ENCODE measurements at places on chromosomes 1 and 21.

GRCh38 chr1:201584471-201585092, 45.7 kb downstream of the NAV1 start:
- no peak for DNase-seq

DNA sequence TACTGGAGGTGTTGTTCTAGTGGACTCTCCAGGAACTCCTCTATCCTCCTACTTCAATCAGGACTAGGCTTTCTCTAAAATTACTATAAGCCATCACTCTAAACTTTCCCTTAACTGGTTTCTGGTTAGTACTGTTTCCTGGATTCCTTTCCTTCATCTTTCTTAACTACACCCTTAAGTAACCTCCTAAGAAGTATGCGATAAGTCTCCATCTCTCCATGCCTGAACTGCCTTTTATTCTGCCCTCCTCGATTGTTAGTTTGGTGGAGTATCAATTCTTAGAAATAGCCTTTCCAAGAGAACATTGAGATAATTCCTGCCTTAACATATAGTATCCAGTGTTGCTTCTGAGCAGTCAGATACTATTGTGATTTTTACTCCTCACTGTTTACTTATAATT, 162.9 kb upstream of the PDE4B start:
- no peak for DNase-seq

- no peak for DNase-seq
These were observed 121.2 kb downstream of the DUSP10 start for GRCh38 chr1:221620437-221621384.

GRCh38 chr1:39927538-39927937, 25.8 kb upstream of the MYCL start:
- DNase-seq = no peak

GRCh38 chr1:167200749-167201148, 19.9 kb upstream of the POU2F1 start:
- no peak for DNase-seq

DNA sequence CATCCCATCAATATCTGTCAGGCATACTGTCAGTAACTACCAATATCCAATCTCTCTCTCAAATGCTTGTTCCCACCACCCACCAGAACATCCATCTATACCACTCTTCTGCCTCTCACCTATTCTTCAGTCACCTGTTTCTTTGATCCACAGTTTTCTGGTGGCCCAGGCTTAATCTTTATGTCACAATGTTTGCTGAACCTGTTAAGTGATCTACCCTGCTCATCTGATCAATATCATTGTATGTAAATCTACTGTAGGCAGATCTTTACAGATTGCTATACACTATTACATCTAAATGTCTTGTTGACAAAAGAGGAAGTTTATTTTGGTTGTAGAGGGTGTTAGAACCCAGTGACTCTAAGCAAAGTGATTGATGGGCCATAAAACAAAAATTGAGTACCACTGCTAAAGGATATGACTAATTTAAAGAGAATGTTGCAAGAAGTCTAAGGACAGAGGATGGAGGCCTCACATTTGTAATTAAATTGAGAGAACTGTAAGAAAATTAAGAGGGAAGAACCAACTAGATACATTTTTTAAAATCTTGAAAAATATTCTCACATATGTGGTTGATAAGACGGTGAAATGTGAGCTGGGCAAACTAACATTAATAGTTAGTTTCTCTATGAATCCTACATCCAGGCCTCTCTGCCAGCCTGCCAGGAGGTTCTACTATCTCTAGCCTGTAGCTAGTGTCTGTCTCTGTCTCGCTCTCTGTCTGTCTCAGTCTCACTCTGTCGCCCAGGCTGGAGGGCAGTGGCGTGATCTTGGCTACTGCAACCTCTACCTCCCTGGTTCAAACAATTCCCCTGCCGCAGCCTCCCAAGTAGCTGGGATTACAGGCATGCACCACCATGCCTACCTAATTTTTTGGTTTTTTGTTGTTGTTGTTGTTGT, 34.1 kb downstream of the EGLN1 start:
- no peak for DNase-seq

GRCh38 chr1:174090471-174090870, 68.3 kb upstream of the RC3H1 start:
- DNase-seq = no peak

- DNase-seq = no peak
These were observed 41.5 kb upstream of the LIN9 start for GRCh38 chr1:226350519-226350865.

- no peak for DNase-seq
These were observed 65.2 kb upstream of the TMPRSS15 start for GRCh38 chr21:18468790-18469189.

GRCh38 chr1:229428256-229428655, 5.6 kb downstream of the ACTA1 start:
- no peak for DNase-seq

DNA sequence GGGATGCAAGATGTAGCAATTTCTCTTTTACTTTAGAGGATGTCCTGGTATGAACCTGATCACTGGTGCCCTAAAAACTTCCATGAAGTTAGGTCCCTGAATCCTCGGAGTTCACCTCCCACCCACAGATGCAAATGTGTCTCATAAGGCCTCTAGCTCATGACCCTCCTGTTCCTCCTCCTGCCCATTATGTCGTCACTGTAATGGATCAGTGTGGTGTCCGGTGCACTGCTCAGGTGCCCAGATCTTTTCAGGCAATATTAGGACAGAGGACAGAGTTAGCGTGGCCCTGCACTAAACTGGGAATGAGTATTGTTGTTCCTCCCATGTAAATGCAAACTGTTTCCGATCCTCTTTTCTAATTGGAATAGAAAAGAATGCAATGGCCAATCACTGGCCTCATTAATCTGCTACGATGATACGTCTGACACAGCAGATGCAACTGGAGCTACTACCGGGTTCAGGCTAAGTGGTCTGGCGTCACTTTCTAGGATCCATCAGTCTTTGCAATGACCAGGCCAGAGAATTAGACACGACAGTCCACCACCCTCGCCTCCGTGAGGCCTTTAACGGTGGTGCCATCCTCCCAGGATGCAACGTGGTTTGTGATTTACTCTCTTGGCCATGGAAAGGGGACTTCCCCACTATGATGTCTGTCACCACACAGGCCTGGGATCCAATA, 3.4 kb upstream of the COL6A2 start:
- DNase-seq = no peak

GRCh38 chr1:230788561-230789275, 41.5 kb downstream of the CAPN9 start:
- no peak for DNase-seq

- no peak for DNase-seq
These were observed 16.2 kb upstream of the COL18A1 start for GRCh38 chr21:45388611-45389296.

GRCh38 chr1:27436204-27437159, 44.1 kb downstream of the GPR3 start:
- no peak for DNase-seq

- no peak for DNase-seq
These were observed 62.8 kb downstream of the EVA1C start for GRCh38 chr21:32475162-32475812.

DNA sequence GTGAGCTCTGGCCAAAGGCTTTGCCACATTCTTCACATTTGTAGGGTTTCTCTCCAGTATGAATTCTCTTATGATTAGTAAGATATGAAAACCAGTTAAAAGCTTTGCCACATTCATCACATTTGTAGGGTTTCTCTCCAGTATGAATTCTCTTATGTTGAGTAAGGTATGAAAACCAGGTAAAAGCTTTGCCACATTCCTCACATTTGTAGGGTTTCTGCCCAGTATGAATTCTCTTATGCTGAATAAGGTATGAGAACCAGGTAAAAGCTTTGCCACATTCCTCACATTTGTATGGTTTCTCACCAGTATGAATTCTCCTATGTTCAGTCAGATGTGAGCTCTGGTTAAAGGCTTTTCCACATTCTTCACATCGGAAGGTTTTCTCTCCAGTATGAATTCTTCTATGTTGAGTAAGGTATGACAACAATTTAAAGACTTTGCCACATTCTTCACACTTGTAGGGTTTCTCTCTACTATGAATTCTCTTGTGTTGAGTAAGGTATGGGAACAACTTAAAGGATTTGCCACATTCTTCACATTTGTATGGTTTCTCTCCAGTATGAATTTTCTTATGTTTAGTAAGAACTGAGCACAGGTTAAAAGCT, 20.7 kb downstream of the ZNF695 start:
- DNase-seq = no peak

DNA sequence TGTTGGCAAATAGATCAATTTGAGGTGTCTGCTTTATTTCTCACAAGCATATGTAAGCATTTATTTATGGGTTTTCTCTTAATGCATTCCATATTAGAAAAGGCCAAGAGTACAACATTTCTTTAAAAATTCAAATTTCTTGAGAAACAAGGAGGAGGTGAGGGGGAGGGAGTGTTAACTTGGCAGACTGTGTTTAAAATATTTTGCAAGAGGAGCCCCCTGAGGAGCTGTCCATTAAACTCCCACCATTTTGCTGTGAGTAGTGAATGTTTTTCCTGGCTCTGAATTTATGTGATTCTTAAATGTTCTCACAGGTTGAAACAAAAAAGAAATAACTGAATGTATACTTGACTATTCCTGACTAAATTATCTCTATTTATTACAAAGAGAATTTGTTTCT, 363.8 kb downstream of the PTPRC start:
- no peak for DNase-seq

DNA sequence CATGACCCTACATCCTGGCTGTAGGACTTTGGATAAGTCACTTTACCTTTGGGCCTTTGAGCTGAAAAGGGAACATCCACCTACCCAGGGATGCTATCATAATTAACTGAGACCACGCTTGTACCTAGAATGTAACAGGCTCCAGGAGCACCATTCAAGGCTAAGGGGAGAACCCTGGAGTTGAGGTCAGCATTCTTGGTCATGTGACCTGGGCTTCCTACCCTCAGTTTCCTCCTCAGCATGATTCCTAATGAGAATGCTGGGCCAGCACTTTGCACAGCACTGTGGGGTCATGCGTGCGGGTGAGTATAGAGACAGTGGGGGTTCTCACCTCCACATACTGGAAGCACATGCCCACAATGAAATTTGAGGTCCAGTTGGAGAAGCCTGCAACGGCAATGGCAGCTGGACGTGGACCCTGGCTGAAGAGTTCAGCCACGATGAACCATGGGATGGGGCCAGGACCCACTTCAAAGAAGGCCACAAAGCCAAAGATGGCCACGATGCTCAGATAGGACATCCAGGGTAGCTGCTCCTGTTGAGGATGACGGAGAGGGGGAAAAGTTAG, 31.3 kb downstream of the SLC2A1 start:
- no peak for DNase-seq

DNA sequence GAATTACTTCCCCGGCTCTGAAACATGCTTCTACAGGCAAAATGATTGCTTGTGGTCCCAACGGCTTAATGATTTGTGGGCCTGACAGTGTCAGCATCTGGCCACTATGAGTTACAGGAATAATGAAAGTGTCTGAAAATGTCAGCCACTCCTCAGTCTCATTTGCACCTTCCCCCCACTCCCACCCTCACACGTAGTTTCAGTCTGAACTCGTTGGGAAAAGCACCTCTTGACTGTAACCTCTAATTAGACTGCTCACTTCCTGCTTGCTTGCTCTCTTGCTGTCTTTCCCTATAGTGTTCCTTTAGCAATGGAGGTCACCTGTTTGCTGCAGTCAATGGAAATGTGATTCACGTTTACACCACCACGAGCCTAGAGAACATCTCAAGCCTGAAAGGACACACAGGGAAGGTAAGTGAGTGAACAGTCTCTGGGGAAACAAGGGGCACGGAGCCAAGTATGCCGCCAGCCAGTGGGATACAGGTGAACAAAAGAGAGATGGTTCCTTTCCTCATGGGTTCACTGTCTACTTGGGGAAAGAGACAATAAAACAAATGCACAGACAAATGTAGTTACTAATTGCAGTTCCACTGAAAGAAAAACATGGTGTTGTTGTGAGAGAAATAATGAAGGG, 27.1 kb downstream of the CFAP57 start:
- DNase-seq = no peak

DNA sequence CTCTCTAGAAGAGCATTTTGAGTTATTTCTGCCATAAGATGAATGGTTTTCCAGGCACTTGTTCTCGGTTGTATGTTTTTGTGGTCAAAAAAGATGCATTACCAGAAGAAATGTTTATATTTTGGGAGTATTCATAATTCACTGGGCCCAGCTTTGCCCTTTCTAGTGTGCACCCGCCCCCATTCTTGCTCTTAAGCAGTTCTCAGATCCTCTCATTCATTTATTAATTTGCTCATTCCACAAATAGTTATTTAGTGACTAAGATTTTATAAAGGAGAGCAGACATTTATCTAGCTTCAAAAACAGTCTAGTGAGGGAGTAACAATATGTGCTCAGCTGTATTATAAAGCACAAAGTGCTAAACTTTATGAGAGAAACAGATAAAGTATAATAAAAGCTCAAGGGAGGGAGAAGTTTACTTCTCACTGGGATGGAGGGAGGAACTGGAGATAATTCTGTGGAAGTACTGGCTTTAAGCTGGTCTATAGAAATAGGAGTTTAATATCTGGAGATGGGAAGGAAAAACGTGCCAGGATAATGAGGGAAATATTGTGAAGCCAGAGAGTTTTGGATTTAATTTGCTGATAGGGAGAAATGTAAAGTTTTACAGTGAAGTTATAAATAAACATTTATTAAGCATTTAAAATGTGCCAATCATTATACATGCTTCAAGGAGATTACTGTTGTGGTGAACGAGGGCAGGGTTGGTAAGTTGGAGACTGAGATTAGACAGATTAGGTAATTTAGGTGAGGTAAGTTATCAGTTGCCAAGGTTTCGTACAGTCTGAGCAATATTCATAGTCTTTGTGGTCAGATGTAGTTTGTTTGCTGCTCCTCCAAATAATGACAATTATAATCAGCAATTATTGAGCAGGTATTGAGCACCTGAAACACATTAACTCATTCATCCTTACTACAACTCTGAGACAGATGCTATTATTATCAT, 9.1 kb upstream of the MACF1 start:
- no peak for DNase-seq

GRCh38 chr1:177858332-177858821, 111.5 kb downstream of the SEC16B start:
- no peak for DNase-seq
